ENCODE measurements at places on chromosomes 2 and 18. TPM values are rescaled to one million over a fixed set of nuclear protein-coding genes. Genes with fewer than 3 reads are reported as not detected.

DNA sequence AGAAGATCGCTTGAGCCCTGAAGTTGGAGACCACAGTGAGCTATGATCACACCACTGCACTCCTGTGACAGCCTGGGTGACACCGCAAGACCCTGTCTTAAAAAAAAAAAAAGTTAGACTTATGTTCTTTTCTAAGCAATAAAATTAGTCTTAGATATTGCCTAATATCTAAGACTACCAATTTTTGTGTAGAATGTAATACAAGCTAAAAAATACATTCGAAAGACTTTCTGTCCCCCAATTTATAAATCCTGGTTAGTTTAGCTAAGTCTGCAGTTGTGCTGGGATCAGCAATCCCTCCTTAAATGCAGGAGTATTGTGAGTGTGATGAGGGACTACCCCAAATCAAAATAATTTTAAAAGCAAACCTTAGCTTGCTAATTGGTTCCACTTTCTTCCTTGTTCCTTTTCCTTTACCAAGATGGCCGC lies 358 bp upstream of the STAMBP start:
- H3K27me3 ChIP-seq = no peaks in the 10 kb centered on the region
- H3K27ac ChIP-seq = no peak overlapping the region
- H3K4me1 ChIP-seq = no peaks in the 10 kb centered on the region

STEAP3 gene
- total RNA-seq = 12.2 TPM

DNA sequence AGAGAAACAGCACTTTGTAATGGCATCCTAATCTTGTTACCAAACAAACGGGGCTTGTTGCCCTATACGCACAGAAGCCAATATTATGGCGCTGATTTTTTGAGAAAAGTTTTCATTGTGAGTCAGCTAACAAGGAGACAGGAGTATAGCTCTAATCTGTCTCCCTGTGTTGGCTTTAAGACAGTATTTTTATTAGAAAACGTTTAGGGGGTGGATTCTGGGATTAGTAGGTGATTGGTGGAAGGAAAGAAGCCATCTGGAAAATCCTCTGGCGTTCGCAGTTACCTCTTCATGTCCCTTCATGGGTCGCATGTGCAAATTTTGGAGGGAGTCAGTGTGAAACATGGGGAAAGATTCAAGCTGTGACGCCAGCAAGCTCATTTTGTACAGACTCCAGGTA lies 698 bp upstream of the TMEM237 start:
- H3K27me3 ChIP-seq = no peaks in the 10 kb centered on the region
- H3K4me1 ChIP-seq = no peaks in the 10 kb centered on the region
- no peak overlapping the region for H3K4me3 ChIP-seq
- no peak for DNase-seq

- peak overlapping the region; percentile 71 for H3K27ac ChIP-seq
- no peak overlapping the region for H3K4me3 ChIP-seq
- no peaks in the 10 kb centered on the region for H3K36me3 ChIP-seq
- H3K27me3 ChIP-seq = no peaks in the 10 kb centered on the region
- H3K4me1 ChIP-seq = no peaks in the 10 kb centered on the region
Observed at GRCh38 chr2:223041527-223042109, 10.4 kb upstream of the KCNE4 start.

DNA sequence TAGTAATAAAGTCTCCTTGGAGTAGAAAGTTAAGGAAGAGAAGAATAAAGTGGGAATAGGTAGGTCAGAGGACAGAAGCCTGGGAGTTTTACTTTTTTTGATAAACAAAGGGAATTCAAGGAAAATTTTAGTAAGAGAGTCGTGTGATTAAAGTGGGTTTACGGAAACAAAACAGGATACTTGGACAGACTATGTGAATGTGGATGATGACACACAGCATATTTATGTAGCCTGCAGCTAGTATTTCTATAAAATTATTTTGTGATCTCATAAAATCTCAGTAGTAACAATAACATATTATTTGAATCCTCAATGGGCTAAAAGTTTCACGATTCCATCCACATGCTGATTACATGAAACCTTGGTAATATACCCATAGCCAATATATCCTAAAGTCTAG lies 450.7 kb upstream of the PIK3C3 start:
- no peaks in the 10 kb centered on the region for H3K36me3 ChIP-seq
- no peaks in the 10 kb centered on the region for H3K4me1 ChIP-seq
- H3K27ac ChIP-seq = no peak overlapping the region

PLB1 gene
- 0.96 TPM for total RNA-seq

DNA sequence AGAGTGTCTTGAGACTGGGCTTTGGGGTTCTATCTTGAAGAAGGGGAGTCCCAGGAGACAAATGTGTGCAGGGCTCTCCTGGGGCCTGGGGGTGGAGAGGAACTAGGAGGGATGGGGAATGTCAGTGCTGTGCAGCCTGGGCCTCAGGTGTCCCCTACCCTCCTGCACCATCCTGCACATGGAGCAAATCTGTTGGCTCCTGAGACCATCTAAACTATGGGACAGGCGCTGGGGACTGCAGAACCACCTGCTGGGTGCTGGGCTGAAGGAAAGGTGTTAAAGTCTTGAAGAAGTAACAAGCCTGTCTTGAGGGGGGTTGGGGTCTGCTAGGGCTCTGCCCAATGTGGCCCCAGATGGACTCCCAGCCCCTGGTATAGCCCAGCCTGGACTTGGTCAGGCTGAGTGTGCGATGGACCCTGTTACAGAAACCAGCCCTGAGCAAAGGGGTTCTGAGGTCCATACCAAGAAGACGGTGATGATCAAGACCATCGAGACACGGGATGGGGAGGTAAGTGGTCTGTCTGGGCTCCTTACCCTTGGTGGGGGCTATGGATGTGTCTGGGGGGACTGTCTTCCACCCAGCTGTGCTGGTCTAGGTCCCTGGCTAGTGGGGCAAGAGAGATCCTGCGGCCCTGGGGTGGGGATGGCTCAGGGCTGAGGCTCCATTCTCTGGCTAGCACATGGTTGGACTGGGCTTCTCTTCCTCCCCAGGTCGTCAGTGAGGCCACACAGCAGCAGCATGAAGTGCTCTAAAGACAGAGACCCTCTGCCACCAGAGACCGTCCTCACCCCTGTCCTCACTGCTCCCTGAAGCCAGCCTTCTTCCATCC lies 7.3 kb downstream of the DES start:
- DNase-seq = no peak
- peaks cover 70% of the 10 kb centered on the region for H3K36me3 ChIP-seq
- peak overlapping the region; percentile 96 for H3K27ac ChIP-seq
- H3K27me3 ChIP-seq = no peaks in the 10 kb centered on the region

RPRM gene
- 2.3 TPM for total RNA-seq

DNA sequence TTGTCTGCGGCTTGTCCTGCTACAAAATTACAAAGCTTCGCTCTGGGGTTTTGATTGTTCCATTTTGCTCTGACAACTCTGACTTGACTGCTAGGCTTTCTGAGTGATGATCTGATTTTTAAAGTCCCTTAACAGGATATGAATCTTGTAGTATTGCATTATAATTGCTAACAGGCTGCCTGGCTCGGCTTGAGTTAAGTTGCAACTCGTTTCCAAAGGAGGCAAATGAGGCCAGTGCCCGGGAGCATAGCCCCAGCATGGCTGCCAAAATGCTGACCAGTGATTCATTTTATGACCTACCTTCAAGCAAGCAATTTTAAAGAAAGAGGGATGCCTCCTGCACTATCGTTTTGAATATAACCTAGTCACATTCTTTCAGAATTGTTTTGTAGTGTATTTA lies 135.4 kb downstream of the COL6A3 start:
- DNase-seq = peak; percentile 63
- H3K36me3 ChIP-seq = no peaks in the 10 kb centered on the region
- H3K4me1 ChIP-seq = peaks cover 16% of the 10 kb centered on the region

DNA sequence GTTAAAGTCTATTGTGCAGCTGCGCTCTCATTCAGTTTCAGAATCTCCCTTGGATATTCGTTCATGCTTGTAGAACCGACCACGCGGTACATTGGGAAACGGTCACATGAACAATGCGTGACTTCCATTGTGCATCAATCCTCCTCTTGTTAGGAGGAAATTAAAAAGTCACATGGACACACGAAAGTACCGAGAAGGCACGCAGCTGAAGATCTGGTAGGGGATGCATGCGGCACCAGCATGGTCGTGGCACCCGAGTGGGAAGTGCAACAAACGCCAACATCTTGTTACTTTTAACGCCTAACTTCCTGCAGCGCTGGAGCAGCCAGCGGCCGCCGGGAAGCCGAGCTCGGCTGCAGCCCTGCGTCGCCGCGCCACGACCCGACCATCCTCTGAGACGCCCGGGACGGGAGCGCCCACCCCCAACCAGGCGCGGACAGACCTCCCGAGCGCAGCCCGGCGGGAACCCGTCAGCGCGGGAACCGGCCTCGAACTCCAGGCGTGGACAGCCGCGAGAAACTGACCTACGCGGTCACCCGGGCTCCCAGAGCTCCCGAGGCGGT lies 412 bp downstream of the OSBPL1A start:
- H3K27ac ChIP-seq = peak overlapping the region; percentile 84
- no peaks in the 10 kb centered on the region for H3K27me3 ChIP-seq
- H3K4me3 ChIP-seq = peak overlapping the region; percentile 88
- peak; percentile 43 for DNase-seq
- H3K4me1 ChIP-seq = peaks cover 14% of the 10 kb centered on the region
- no peaks in the 10 kb centered on the region for H3K36me3 ChIP-seq

GRCh38 chr2:11863513-11864328 lies 117.3 kb downstream of the LPIN1 start:
- H3K27ac ChIP-seq = peak overlapping the region; percentile 53
- H3K4me1 ChIP-seq = peaks cover 14% of the 10 kb centered on the region
- no peak overlapping the region for H3K4me3 ChIP-seq
- DNase-seq = peak; percentile 91
- no peaks in the 10 kb centered on the region for H3K36me3 ChIP-seq

- no peak overlapping the region for H3K27ac ChIP-seq
- H3K36me3 ChIP-seq = peaks cover 10% of the 10 kb centered on the region
- DNase-seq = peak; percentile 68
Observed at GRCh38 chr2:66574701-66575624, 140.0 kb downstream of the MEIS1 start.

NEU2 gene
- not detected for total RNA-seq

DNA sequence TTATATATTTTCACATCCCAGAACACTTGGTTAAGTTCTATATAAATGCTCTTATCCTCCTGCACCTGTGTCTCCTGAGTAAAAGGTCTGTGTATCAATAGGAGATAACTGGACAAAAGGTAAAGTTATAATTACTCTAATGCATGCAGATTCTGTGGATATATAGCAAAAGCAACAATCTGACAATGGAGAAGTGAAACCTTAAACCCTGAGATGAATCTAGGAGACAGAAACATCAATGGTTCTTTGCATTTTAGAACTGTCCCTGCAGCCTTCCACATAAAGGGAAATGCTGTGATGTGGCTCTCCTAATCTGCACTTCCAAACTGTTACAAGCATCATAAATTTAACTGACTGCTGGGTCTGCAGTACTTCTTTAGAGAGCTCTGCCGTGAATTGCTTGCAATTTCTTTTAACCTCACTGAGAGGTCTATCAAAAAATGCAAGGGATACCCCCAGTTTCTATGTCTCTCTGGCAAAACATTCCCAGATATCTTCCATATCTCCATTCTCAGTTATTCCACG lies 42.8 kb upstream of the FSIP2 start:
- H3K27me3 ChIP-seq = no peaks in the 10 kb centered on the region
- no peak for DNase-seq
- H3K36me3 ChIP-seq = no peaks in the 10 kb centered on the region
- H3K4me1 ChIP-seq = no peaks in the 10 kb centered on the region
- no peak overlapping the region for H3K27ac ChIP-seq

VIL1 gene
- total RNA-seq = not detected

CCDC74B gene
- 2.3 TPM for total RNA-seq

DYSF gene
- 68.6 TPM for total RNA-seq

GRCh38 chr2:15734674-15735483 lies 143.2 kb downstream of the DDX1 start:
- H3K27ac ChIP-seq = peak overlapping the region; percentile 69
- no peaks in the 10 kb centered on the region for H3K27me3 ChIP-seq
- no peak overlapping the region for H3K4me3 ChIP-seq
- H3K4me1 ChIP-seq = peaks cover 25% of the 10 kb centered on the region
- no peak for DNase-seq

- H3K4me3 ChIP-seq = no peak overlapping the region
- no peaks in the 10 kb centered on the region for H3K27me3 ChIP-seq
- DNase-seq = no peak
- peak overlapping the region; percentile 50 for H3K27ac ChIP-seq
Observed at GRCh38 chr18:7557973-7558372, 9.1 kb upstream of the PTPRM start.

DNA sequence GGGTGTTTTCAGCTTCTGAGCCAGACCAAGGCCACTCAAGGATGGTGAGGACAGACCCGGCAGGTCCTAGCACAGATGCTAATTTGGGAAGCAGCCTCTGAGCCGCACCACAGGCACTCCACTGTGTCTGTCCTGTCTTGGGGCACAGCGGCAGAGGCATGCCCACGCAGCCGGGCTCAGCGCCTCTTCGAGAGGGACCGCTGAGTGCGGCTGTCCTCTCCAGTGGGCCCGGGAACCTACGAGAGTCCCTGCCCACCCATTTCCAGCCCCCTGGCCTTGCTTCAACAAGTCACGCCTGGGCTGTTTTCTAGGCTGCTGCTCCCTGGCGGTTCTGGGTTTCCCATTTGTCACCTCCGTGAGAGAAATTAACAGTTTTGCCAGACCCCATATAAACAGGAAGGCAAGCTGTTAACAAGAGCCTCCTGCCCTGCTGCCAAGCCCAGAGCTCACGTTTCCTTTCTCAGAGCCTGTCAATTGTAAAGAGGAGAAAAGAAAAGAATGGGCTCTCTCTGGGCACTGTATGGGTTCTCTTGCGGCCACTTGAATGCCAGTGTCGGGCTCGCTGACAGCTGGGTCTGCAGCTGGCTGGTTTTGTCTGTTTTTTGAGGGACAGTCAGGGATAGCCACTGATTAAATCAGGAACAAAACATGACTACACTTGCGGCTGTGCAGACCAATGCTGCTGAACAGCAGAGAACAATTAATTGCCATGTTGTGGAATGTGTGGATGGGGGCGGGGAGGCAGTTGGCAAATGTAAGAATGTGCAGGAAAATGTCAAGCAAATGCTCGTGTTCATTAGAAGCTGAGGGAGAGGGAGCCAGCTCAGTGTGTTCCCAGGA lies 30.6 kb downstream of the TMEM17 start:
- no peaks in the 10 kb centered on the region for H3K36me3 ChIP-seq
- H3K27me3 ChIP-seq = no peaks in the 10 kb centered on the region
- H3K27ac ChIP-seq = peak overlapping the region; percentile 77
- H3K4me3 ChIP-seq = peak overlapping the region; percentile 40
- peaks cover 30% of the 10 kb centered on the region for H3K4me1 ChIP-seq
- DNase-seq = no peak

ITGA4 gene
- total RNA-seq = 1.8 TPM

DNA sequence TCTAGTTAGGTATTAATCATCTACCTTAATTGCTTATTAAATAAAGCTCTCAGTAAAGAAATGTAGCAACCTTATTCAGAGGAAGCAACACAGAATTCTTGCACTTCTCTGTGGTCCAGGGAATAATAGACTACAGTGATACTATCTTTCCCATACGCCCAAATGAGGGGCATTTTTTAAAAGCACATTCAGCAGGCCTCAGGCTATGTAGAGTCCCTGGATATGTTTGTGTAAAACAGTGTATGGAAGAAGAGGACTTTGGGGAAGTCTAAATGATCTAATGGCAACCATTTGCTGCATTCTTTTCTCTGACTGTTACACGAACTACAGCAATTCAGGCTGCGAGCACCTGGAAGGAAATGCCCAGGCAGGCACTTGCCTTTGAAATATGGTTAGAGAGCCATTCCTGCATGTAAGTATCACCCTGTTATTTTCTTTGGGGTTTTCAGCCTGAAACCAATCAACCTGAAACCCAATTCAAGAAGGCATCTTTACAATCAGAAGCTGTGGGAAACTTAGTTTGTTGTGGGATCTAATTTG lies 1814.7 kb upstream of the CELF4 start:
- no peak overlapping the region for H3K27ac ChIP-seq
- no peak overlapping the region for H3K4me3 ChIP-seq
- H3K36me3 ChIP-seq = no peaks in the 10 kb centered on the region
- H3K4me1 ChIP-seq = no peaks in the 10 kb centered on the region

Measured in heart left ventricle (tissue), 16 donors.